ENCODE measurements at places on chromosomes 3 and 15.
A peak's percentile ranks its signal among the peaks of the same experiment; 100 is the strongest.

GRCh38 chr3:46659285-46659684 is 34.2 kb downstream of the ALS2CL start:
- no peak for DNase-seq

DNA sequence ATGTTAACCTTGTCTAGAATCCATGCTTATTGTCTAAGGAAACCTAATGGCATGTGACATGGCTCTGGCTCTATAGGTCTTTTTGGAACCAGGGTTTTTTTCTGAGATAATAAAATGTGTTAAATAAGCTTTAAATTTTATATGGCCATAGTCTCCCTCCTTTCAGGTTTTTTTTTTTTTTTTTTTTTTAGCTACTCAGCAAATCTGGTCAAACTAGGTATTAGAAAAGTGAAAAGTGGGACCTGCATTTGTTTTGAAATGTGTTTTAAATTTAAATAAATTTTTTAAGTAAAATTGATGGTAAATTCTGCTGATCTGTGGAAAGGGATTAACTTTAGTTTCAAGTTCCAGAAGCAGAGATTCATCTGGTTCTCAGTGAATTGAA is 52.1 kb upstream of the NANOGP8 start:
- DNase-seq = no peak

- no peak for DNase-seq
Measured at GRCh38 chr3:60417576-60417975, 833.7 kb downstream of the FHIT start.

GRCh38 chr3:148998715-148999423 is 7.5 kb downstream of the GYG1 start:
- no peak for DNase-seq

DNA sequence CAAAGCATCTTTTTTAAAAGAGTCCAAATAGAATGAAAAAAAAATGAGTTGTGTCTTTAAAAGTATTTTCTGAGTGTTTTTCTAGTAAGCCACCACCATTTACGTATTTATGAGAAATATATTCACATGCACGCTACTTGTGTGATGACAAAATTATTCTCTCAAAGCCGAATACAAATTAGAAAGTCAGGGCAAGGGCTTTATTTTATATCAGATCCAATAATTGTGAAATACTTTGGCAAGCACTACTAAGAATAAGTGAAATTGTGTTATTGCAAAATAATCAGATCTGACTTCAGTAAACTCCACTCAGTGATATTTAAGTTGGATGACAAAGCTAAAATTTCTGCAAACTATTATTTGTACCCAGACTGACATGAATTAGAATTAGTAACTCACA is 589.3 kb upstream of the KCNMB2 start:
- DNase-seq = no peak

- DNase-seq = no peak
Measured at GRCh38 chr15:57551715-57552677, 39.7 kb upstream of the MYZAP start.

DNA sequence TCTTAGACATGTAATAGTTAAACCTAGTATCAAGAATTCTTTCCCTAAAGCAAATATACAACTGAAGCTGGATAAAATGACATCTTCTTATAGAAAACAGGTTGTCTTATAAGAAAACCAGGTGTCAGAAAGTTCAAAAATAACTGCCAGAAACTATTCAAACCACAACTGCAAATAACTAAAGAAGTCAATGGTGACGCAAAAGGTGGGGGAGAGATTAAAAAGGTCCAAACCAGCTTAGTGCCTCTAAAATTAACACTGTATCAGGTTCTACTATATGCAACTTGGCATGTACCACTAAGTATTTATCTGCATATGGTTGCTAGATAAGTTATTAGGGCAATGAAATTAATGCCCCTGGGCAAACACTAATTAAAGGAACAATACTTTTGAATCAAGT is 136.8 kb downstream of the TBL1XR1 start:
- no peak for DNase-seq

DNA sequence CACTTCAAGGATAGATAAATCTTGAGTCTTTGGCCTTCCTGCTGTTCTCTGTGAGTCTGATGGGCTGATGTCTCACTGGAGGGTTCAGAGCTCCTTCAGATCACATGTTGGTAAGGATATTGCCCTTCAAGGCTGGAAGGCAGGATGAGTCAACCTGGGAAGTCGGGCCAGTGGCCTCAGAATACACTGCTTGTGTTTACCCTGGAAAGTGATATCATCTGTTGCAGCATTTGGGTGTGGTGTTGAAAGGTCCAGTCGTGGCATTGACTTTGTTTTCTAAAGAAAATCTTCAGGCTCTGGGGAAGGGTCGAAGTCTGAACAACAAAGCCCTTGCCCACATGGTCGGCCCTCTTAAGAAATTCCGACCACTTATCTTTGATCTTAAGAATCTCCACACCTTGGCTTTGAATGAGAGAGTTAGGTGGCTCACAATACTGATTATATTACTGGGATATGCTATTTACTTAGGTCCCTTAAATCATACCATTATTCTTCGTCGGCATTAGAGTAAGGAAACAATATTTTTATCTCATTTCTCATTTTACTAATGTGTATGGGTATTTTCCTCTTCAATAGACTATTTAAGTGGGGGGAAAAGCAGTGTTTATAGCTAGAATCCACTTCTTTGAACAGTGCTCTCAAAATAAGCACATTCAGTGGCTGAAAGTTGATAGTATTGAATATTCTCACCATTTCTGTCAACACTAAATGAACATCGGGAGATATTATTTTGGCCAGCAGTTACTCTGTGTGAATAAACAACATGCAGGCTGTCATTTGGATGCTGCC is 303.9 kb upstream of the RASGRP1 start:
- DNase-seq = no peak

GRCh38 chr3:169091196-169091823 is 572.2 kb downstream of the MECOM start:
- no peak for DNase-seq

DNA sequence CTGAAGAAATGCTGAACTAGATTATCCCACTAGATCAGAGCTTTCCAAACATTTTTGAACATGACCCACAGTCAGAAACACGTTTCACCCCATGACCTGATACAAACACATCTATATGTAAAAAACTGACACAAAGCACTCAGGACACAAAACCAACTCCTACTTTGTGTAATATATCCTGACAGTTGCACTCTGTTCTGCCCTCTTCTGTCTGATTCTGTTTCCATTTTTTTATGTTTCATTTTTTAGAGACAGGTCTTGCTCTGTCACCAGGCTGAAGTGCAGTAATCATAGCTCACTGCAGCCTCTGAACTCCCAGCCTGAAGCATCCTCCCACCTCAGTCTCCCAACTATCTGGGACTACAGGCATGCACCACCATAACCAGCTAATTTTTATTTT is 15.8 kb upstream of the RFTN1 start:
- no peak for DNase-seq

GRCh38 chr3:100105501-100105900 is 8.8 kb downstream of the FILIP1L start:
- DNase-seq = no peak

DNA sequence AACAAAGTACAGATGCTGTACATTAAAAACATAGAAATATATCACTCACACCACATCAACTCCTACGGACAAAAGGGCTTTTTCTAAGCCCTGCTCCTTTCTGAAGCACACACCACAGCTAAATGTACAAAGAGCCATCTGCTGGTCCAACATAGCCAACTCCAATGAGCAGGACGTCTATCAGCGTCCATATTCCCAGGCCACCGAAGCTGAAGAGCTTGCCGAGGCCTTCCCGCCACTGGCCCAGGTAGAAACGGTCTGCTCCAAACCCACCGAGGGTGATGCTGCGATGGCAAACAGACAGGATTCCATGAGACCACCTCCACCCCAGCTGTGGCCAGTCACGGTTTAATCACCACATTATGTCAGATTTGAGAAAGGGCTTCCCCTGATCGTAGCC is 9.8 kb downstream of the TM2D3 start:
- no peak for DNase-seq

DNA sequence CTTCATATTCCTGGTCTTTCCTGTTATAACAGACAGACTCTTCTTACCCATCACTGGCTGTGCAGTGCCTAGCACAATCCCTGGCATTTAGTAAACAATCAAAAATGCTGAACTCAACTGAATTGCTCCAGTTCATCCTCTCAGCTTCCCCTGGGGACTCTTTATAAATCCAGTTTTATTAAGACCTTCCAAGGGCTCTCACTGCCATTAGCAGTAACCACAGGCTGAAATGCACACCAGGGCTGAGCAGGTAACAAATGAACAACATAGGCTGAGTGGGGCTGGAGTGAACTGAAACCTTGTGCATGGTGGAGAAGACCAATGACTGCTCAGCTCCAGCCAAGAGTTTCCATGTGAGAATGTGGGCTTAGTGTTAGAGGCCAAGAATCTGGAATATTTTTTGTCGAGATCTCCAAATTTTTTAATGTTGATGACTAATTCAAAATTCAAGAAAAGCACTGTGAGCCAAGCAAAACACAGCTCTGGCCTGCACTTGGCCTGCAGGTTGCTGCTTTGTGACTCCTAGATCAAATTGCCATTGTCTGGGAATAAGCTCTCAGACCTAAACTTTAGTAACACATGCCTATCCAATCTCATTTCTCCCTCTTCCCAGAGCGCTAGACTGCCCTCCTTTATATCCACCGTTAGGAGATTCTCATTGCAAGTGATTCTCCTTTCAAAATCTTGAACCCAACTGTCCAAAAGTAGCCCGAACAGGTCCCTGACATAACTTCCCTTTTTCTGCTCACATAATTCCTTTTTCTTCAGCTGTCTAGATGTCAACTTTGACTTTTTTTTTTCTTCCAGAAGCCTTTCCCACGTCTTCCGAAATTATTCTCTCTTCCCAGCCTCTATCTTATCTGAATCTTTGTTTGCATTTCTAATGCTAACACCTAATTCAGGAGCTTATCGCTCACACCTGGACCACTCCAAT is 7.4 kb downstream of the SQOR start:
- DNase-seq = no peak

DNA sequence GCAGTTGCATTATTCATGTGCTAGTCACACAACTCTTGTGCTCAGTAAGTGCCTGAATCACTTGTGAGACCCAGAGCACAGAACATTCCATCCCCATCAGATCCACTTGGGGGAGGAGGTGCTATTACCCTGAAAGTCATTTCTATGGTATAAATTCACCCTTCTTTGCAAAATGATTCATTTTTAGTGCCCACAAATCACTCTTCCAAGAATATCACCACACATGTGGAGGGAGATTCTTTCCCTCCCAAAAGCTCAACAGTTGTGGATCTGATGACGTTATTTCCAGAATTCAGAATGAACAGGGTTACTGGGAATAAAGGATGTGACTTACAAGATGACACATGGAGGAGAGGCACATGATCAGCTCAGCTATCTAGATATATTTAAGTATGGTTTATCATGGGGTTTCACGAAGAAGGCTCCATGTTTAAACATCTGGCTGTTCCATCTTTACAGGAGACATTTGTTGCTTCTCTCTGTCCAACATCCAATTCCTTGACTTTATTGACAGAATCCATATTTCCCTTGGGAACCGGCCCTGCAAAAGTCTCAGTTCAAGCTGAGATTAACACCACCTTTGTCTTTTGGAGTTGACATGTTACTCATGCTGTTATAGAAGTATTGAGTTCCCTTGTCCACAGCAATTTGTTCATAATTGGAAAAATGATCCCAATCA is 214.2 kb upstream of the PROK2 start:
- DNase-seq = no peak

DNA sequence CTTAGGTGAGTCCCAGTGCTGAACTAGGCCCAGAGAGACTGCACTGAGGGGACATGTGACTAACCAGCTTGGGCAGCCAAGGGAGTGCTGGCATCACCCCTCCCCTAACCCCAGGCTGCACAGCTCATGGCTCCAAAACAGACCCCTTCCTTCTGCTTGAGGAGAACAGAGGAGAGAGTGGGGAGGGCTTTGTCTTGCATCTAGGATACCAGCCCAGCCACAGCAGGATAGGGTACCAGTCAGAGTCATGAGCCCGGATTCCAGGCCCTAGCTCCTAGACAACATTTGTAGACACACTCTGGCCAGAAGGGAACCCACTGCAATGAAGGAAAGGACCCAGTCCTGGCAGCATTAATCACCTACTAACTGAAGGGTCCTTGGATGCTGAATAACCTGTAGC is 49.9 kb upstream of the PLSCR4 start:
- DNase-seq = no peak

- no peak for DNase-seq
Measured at GRCh38 chr3:155972885-155973584, 102.6 kb downstream of the GMPS start.

- no peak for DNase-seq
Measured at GRCh38 chr3:57557085-57557537, 1.0 kb downstream of the PDE12 start.

DNA sequence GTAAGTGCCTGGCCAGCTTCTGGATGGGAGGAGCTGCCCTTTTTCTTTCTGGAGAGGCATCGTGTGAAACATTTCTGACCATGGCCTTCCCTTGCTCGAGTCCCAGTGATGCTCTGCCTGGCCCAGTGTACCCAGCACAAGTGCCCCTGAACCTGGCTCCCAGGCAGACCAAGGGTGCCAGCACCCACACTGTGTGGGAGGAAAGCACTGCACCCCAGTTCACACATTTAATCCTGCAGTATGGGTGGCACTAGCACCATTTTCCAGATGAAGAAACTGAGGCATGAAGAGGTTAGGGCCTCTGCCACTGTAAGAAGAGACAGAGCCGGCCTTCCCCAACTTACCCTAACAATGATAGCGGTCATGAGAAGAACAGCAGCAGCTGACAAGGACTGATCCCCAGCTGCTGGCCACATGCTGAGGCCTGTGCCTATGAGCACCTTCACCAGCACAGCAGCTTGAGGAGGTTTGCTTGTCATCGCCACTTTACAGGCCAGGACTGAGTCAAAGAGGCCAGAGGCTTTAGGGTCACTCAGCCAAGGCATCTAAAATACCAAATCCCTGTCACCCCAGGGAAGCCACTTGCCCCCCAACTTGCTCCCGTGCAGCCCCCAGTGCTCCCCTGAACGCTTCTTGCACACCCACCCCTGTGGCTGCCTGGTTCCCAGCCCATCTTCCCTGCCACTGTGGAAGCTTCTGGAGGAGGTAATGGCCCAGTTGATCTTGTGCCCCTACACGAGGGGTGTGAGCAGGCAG is 15.0 kb downstream of the PRR23E start:
- DNase-seq = no peak

DNA sequence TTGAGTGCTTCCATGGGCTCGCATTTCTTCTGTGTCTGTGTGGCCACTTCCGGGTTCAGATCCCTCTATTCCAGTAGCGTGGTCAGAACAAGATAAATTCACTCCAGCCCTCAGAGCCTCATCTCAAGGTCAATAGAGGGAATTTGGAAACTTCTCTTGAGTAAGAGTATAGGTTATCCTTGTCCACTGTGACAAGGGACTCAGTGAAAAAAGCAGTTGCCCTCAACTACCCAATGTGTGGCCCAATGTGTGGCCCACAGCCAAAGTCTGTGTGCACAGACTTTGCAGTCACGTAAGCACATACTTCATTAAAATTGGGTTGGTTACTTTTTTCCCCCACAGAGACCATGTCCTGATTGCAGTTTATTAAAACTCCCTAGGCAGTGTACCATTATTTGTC is 305.6 kb upstream of the SEMA6D start:
- no peak for DNase-seq

- DNase-seq = no peak
Measured at GRCh38 chr3:162721736-162722135, 1225.1 kb downstream of the OTOL1 start.

GRCh38 chr3:18765662-18766061 is 340.5 kb upstream of the SATB1 start:
- no peak for DNase-seq

- peak; percentile 11 for DNase-seq
Measured at GRCh38 chr3:50192689-50193141, 1.3 kb downstream of the GNAT1 start.
